ENCODE measurements at places on chromosomes 1 and 21.

DNA sequence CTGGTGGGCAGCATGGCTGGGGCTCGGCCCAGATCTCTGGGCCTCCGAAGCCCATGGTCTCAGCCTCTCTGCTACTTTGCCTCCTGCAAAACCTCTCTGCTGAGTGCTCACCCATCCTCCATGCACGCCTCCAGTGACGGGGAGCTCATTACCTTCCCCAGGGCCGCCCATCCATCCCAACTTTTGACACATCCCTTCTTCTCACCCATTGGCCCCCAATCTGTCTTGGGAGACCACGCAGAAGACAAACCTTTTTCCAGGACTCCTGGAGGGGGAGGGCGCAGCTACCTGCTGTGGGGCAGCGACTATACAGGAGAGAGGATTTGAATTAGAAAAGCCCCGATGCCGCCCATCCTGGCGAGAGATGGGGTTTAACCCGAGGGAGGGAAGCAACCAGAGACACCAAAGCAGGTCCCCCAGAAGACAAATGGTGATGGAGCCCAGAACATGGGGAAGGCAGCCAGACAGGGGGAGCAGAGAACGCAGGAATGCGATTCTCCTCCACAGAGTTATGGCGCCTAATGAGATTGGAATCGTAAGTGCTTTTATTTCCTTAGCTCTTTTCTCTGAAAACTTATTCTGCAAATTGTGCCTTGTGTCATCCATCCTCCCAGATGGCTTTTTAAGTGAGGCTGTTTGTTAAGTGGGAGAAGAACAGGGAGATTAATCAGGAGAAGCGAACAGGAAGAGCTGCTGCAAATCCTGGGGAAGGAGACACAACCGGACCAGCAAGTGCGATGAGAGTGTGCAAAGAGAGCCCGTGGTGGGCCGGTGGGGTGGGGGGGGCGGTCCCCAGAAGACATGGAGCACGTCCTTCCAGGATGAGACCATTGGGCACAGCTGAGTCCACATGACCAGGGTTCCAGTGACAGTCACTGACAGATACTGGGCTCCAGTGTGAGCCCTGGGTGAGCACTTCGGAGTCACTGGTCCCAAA is 623.5 kb downstream of the MATN1 start:
- DNase-seq: no peak

GRCh38 chr1:22344329-22344630 is 107.4 kb upstream of the ZBTB40 start:
- DNase-seq: no peak

DNA sequence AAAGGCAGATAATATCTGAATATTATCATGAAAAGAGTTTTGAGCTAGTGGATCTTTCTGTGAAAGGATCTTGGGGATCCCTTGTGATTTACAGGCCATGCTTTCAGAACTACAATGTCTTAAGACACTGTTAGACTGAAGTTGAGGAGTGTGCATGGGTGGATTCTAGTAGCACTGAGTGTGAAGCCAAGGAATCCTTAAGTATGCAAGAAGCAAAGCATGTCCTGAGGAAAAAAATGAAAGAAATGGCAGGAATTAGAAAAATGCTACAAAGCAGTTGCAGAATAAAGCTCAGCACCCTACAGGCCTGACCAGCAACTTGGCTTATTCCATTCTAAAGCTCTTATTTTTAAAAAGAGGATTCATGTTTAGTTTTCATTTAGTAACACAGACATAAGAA is 11.9 kb downstream of the STX6 start:
- no peak for DNase-seq

DNA sequence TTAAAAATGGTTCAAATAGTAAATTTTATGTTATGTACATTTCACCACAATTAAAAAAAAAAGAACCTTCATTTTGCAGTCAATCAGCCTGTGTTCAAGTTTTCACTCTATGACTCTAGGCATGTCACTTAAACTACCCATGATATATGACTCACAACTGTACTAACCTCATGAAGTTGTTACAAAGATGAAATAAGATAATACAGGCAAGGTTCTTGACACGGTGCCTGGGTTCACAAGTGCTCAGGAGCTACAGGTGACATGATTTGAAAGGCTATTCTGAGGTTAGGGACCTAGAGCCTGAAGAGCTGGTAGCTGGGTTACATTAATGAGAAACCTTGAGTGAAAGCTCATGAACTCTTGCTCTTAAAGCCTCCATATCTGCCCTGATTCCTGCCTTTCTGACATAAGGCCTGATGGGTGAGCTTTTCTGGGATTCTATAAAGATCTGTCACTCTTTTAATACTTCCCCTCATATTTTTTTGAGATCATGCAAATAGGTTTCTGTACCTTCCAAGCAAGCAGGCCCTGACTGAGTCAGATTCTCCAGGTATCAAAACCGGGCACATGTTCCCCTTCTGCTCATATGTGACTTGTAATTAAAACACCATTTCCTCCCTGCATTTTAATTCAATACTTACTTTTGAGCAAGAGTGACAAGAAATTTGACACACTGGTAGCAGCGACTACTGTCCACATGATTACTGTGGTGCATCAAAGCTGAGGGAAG is 34.0 kb downstream of the PCSK9 start:
- no peak for DNase-seq

- DNase-seq: no peak
These were observed 25.8 kb upstream of the THEM4 start for GRCh38 chr1:151935154-151935553.

GRCh38 chr1:175629318-175629694 is 114.1 kb downstream of the TNR start:
- no peak for DNase-seq

GRCh38 chr1:12245116-12245515 is 15.3 kb downstream of the VPS13D start:
- DNase-seq: no peak

DNA sequence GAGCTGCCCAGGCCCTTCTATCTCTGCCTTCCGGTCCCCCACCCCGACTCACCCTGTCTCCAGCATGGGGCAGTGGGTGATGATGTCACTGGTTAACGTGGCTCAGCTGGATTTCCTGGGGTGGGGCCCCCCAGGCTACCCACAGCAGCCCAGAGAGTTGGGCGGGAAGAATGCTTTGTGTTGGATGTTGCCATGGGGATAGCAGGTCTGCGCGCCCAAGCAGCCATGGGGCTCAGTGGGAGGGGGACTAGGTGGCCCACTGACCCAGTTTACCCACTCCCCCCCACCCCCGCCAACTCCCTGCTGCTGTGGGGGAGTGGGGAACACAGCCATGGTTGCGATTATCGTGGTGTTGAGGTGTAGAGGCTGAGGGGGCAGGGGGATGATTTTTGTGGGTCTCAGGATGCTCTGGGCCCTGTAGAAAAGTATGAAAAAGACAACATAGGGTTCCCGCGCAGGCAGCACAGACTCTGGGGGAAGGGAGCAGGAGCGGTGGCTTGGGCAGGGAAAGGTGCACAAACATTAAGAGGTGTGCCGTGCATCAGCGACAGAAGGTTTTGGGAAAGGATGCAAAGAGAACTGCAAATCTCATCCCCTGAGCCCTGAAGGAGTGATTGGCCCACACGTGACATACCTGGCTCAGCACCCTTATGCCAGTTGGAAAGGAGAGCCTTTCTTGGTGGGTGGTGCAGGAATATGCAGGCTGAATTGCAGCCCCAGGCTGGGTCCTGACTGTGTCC is 8.5 kb downstream of the CELSR2 start:
- no peak for DNase-seq

DNA sequence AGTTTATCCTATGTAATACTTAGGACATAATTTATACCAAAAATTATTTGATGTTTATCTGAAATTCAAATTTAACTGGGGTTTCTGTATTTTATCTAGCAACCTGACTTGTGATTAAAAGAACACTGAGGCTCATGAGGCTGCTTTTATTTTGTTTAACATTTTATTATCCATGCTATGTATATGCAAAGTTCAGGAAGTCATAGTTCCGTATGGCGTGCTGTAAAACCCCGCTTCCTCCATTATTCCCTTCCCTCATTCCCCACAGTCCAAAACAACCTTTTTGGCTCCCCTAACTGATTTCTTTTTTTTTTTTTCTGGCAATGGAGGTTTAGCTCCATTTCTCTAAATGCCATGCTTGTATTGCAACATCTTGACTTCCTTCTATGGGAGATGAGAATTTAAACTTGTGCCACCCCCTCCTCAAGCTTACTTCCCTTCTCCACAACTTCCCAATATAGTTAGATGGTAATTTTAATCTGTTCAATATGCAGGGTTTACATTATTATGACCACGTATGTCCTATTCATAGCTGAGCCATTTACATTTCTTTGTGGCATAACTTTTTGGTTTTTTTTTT is 138.0 kb upstream of the DNAH14 start:
- no peak for DNase-seq

DNA sequence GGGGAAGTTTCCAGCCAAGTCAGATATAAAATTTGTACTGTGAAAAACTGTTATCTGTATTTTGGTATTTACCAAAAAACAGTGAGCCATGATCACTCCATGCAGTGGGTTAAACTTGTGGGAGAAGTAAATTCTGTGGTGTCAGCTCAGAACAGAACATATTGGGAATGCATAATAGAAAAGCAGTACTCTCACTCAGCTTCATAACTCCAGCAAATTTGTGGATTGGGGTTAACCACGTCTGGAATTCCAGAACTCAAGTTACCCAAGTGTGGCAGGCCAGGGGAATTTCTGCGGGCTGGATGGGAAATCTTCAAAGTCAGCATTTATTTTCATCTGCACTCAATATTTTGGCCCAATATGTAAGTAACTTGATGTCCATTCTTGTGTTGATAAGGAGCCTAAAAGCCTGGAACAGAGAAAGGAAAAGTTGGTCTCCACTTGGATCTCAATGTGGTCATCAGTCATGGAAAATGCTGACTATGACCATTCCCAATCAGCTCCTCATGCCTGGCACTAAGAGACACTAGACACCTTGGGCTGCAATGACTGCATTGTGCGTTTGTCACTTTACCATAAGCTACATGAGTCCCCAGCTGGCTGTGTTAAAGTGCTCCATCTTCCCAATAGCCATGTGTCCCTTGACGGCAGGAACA is 39.1 kb upstream of the ENAH start:
- no peak for DNase-seq

DNA sequence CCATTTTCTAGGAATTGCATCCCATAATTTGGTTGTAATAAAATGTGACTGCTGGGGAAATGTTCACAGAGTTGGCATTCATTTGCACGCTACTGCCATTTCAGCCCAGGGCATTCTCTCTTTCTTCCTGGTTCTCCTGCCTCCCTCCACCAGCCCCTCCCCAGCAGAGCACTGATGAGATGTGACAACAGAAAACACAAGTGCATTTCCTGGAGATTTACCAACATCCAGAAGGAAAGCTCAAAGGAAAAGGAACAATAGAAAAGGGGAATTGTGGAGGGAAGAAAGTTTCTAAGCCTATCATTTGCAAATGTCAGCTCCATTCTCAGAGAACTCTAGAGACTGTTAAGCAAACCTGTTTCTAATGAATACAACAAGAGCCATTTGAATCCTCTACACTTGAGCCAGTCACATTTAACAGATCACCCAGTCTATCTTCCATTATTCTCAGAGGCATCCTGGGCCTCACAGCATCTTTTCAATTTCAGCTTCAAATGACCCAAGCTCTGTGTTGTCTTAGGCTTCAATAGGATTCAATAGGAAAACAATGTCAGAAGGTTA is 395.6 kb upstream of the PBX1 start:
- no peak for DNase-seq

- DNase-seq: no peak
These were observed 108.1 kb upstream of the MAGI3 start for GRCh38 chr1:113282008-113282892.

DNA sequence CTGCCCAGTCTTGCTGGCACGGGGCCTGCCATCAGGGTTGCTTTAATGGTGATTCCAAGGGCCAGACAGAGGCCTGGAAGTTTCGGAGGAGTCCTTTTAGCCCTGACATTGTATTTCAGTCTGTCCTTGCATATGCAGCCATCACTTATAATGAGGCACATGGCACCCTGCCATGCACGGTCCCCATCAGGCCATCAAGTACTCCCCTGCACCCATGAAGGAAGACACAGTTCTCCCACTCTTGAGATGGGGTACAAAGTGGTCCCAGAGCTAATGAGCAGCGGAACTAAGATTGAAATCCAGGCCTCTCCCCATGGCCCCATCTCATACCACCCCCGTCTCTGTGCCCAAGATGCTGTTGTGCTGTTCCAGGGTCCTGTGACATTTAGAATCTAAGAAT is 596.6 kb downstream of the PTPRU start:
- DNase-seq: no peak

- DNase-seq: no peak
These were observed 2.5 kb upstream of the ZNF683 start for GRCh38 chr1:26375081-26375480.

- no peak for DNase-seq
These were observed 53.1 kb downstream of the APP start for GRCh38 chr21:26117324-26117971.

- no peak for DNase-seq
These were observed 32.1 kb downstream of the TGFB2 start for GRCh38 chr1:218377143-218377660.

DNA sequence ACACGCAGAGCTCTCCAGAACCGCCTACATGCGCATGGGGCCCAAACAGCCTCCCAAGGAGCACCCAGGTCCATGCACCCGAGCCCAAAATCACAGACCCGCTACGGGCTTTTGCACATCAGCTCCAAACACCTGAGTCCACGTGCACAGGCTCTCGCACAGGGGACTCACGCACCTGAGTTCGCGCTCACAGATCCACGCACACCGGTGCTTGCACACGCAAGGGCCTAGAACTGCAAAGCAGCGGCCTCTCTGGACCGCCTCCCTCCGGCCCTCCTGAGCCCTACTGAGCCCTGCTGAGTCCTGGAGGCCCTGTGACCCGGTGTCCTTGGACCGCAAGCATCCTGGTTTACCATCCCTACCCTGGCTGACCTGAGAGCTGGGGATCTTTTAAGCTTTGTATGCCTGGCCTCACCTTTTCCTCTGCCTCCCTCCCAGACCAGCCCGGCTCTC is 8.3 kb downstream of the OLIG2 start:
- no peak for DNase-seq

GRCh38 chr21:46211376-46211775 is 17.2 kb downstream of the LSS start:
- DNase-seq: no peak

DNA sequence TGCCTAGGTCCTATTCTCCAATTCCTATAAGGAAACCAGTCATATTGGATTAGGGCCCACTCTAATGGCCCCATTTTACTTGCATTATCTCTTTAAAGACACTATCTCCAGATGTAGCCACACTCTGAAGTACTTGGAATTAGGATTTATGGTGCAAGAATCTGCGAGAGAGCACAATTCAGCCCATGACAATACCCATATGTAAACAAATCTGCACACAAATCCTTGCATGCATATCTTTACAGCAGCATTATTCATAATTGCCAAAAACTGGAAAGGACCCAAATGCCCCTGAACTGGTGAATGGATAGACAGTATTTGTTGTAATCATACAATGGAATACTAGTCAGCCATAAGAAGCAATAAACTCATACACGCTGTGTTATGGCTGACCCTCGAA is 229.8 kb upstream of the ADAMTS5 start:
- no peak for DNase-seq

All from mucosa of descending colon (tissue), 3 donors.